ENCODE measurements at places on chromosomes 4 and X. TPM values are rescaled to one million over a fixed set of nuclear protein-coding genes. Genes with fewer than 3 reads are reported as not detected.

The WDR45 gene
- total RNA-seq, result 21.4 TPM

The CSAG3 gene
- not detected for total RNA-seq

The COL25A1 gene
- total RNA-seq, result 0.16 TPM

GRCh38 chr4:80137631-80138030, 59.7 kb upstream of the PRDM8 start:
- no peak overlapping the region for H3K27ac ChIP-seq
- no peaks in the 10 kb centered on the region for H3K36me3 ChIP-seq
- no peak overlapping the region for H3K4me3 ChIP-seq
- no peaks in the 10 kb centered on the region for H3K27me3 ChIP-seq

GRCh38 chr4:2832309-2832980, 11.2 kb upstream of the ADD1 start:
- H3K4me1 ChIP-seq, result no peaks in the 10 kb centered on the region
- no peak overlapping the region for H3K4me3 ChIP-seq
- H3K27ac ChIP-seq, result no peak overlapping the region

GRCh38 chr4:174135936-174136406, 147.5 kb downstream of the FBXO8 start:
- H3K27me3 ChIP-seq, result peaks cover 4% of the 10 kb centered on the region
- H3K27ac ChIP-seq, result no peak overlapping the region
- no peak overlapping the region for H3K4me3 ChIP-seq
- H3K36me3 ChIP-seq, result no peaks in the 10 kb centered on the region
- no peak for DNase-seq

DNA sequence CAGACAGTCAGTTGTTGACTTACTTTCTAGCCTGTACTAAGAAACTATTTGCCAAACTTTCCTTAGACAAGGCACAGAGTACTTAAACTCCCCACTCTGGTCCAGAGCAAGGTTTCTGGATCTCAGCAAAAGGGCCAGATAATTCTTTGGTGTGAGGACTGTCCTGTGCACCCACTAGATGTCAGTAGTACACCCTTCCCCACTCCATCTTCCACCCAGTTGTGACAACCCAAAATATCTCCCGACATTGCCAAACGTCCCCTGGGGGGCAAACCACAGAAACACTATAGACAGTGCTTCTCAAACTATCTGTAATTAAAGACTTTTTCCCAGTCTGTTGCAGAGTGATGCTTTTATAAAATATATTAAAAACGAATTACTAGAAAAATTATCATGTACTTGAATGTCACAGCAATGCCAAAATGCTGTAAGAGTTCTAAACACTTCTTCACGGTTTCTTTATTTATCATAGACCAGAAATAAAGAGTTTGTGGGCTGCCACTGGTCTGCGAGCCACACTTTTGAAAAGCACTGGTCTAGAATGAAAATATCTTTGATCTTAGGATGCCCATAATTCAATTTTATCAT, 203.5 kb downstream of the PRDM5 start:
- H3K36me3 ChIP-seq, result no peaks in the 10 kb centered on the region
- H3K4me1 ChIP-seq, result no peaks in the 10 kb centered on the region
- H3K27ac ChIP-seq, result no peak overlapping the region
- DNase-seq, result no peak
